ENCODE measurements at places on chromosomes 2 and 18.
A peak's percentile ranks its signal among the peaks of the same experiment; 100 is the strongest.

DNA sequence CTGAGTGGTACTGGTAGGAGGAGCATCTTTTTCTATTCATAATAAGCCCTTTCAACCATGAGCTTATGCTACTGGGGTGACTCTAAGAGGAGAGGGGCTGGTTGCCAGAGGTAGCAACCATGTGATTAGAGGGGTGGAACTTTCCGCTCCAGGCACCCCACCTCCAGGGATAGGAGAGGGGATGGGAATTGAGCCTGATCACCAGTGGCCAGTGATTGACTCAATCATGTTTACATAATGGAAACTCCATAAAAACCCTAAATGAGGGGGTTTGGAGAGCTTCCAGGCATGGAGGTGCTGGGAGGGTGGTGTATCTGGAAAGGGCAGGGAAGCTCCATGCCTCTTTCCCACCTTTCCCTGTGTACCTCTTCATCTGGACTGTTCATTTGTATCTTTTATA lies 46.6 kb upstream of the RHOB start:
- no peak for DNase-seq

DNA sequence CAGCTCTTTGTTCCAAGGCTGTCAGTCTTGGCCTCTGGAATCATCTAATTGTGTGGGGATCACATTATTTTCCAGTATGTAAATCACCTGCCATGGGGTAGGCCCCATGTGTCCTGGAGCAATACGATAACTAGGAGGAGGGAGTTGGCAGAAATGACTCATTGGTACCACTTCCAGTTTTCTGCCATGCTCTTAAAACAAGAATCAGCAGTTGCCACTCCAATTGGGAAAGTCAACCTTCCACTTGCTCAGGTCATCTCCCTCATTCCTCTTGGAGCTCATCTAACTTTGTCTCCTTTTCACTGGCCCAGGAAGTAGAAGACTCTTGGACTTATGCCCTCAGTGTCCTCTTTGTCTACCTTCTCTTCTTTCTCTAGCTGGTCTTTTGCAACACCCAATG lies 487.0 kb downstream of the SLC4A3 start:
- DNase-seq: no peak

DNA sequence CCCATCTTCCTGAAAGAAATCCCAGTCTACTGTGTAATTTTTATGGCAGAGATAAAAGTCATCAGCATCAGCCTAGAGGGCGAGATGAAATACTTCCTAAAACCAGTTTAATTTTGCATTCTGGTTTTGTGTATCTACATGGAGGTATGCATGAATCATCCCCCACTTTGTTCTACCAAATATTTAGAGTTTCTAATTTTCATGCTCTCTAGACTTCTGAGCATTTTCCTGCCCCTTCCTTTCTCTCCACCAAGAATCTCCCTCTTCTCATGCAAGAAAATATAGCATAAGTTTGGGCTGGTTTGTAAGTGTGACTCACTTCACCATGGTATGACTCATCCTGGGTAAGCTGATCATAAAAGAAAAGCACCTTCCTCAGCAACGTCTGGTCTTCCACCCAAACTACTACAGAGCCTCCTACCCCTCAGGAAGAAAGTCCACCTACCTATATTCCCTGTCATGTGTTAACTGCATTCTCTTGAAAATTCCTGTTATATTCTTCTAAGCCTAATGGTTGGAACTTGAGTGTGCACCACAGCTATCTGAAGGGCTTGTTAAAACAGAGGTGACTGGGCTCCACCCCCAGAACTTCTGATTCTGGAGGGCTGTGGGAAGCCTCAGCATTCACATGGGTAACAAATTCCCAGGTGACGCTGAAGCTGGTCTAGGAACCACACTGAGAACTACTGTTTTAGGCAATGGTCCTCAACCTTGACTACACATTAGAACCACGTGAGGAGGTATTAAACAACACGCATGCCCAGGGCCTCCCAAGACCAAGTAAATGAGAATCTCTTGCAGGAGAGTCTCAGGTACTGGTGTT lies 37.4 kb upstream of the RAPGEF4 start:
- no peak for DNase-seq

- DNase-seq: no peak
These were observed 6.5 kb upstream of the KCNF1 start for GRCh38 chr2:10905006-10905861.

DNA sequence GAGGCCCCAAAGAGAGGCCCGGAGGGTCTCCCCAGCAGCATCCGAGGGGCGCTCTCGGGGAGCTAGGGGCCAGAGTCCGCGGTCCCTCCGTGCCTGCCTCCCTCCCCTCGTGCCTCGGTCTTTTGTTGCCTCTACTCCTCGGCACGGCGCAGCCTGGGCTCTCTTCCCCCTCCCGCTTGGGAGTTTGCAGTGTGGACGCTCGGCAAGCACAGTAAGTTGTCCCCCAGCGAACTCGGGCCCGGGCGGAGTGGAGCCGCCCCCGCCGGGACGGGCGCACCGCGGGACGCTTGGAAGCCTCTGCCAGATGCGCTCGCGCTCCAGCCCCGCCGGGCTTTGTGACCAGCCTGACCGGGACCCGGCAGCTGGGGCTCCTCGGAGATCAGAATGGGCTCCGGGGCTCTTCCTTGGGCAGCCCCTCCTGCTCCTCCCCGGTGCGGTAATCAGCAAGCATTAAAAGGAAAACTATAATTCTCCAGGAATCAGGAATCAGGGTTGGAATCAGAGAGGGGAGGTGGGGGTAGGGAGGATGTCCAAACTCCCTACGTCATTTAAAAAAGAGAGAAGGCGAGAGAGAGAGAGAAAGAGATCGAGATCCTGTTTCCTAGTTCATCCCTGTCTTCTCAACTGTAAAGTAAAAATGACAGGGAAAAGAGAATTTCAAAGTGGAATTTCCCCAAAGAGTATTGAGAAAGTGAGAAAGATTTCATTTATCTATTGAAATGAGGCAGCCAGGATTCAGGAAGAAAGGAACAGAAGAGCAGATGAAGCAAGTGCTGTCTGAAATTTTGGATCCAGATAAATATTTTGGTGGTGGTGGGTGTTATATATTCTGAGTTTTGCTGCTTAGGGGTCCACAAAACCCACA lies 786 bp upstream of the TMEM200C start:
- DNase-seq: peak; percentile 25

- DNase-seq: no peak
These were observed 25.2 kb downstream of the FHOD3 start for GRCh38 chr18:36322734-36323133.

- DNase-seq: no peak
These were observed 381.8 kb upstream of the CRIM1 start for GRCh38 chr2:35973737-35974132.

DNA sequence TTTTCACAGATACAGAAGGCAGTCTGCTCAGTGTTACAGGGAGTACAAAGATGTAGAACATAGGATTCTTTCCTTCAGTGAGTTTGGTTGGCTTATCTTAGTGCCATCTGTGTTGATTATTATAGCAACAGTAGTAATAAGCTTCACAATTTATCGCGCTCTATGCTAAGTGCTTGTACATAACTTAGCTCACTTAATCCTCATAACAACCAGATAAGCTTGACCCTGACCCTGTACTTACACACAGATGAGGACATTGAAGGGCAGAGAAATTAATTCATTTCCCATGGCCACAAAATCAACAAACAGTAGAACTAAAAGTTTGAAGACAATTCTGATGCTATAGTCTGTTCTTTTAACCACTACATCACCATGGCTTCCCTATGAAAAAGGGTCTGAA lies 121.8 kb downstream of the SPHKAP start:
- DNase-seq: no peak

DNA sequence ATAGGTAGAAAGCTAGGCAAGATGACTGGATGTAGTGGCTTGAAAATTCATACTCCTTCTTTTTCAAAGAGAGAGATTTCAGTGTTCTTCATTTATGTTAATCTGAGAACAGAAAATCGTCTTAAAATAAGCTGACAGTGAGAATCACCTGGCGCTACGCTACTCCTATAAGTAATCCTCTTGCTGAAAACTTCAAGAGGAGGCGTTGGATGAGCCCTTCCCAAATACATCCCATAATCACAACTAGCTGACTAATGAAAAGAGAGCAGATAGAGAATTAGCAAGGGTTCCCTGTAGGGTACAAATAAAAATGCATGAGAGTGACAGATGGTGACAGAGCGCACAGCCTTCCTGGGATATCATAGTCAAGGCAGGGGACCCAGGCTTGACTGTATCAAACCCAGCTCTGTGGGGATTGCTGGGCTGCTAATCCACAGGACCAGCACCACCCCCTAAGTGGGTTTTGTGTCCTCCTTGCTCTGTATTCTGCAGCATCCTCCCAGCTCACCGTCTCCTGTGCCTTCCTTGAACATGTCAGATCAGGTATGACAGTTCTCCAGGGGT lies 280.2 kb downstream of the SP3 start:
- no peak for DNase-seq

DNA sequence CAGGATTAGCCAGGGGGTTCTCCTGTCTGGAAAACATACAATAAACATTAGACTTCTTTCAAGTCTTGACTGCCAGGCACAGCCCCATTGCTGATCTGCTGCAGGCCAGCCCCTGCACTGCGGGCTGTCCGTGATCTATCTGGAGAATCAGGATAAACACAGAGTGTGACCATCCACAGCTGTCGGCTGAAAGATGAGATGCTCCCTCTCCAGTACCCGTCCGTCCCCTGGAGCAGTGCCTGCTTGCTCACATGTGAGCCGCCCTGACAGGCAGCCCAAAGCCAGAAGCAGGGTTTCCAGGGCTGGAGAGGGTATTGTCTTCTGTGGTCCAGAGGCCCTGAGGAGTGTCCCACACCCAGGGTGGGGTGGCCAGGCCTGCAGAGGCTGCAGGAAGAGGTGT lies 46.1 kb upstream of the FOSL2 start:
- peak; percentile 21 for DNase-seq

DNA sequence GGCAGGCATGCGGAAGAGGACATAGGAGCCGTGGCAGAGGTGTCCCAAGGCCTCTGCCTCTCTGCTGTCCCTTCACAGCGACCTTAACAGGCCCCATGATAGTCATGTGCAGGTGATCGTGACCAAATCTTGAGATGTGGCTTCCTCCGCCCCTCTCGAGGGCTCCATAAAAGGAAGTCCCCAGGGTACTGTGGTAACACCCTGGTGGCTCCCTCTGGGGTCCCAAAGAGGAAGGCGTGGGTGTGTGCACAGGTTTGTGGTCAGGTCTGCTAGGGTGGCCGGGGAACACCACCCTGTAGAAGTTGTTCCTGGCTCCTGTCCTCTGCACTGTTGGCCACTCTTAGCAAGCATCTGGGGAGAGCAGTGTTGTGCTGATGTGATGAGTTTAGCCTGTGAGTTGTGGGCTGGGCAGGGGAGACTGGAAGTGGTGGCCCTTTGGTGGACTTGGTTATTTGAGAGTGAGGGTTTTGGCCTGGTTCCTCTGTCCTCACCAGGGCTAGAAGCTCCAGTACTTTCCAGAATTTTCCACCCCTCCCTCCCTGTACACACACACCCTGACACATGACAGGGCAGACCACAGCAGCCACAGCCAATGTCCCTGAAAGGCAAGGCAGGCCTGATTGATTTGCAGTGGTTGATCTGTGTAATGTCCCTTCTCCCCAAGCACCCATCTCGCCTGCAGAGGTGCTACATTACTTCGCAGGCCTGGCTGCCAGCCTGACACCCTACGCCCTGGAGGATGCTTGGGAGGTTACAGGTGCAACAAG lies 68.9 kb upstream of the BOD1L2 start:
- DNase-seq: peak; percentile 63

GRCh38 chr2:234031207-234031606 lies 19.3 kb upstream of the SPP2 start:
- no peak for DNase-seq

DNA sequence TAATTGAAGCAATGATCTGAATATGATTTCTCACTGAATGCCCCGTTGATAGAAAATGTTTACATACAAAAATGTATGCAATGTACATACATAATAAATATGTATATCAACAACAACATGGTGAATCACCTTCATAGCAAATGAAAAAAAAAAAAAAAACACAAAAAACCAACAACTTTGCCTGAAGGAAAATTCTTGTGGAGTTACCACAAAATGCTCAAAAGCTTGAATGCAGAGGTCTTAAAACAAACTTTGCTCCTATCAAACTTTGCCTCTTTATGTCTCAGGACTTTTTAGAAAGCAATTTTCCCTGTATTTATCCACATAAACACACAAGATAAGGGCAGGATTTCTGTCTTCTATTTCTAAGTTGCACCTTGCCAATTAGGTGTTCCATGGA lies 92.9 kb upstream of the SIX2 start:
- no peak for DNase-seq

DNA sequence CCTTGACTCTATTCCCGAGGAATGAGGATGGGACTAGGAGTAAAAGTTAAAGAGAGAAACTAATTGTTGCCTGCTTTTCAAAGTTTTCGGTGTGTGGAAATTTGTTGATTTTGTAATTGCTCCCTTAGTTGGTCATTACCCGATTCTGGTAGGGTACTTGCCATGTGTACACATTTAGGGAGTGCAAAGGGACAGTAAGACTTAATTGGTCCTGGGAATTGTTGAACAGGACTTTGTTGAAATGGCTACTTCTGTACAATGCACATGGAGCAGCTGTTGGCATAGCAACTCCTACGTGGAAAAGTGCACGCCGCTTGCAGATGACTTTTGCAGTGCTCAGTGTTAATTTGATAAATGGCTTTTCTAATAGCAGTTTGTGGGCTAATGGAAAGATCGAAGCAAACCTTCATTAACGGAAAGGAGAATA lies 22.9 kb downstream of the EPAS1 start:
- DNase-seq: no peak

- no peak for DNase-seq
These were observed 123.8 kb downstream of the NCKAP5 start for GRCh38 chr2:133444465-133444864.

GRCh38 chr18:36499938-36500337 lies 202.4 kb downstream of the FHOD3 start:
- DNase-seq: no peak

GRCh38 chr2:44778221-44778654 lies 163.3 kb upstream of the SIX3 start:
- no peak for DNase-seq

DNA sequence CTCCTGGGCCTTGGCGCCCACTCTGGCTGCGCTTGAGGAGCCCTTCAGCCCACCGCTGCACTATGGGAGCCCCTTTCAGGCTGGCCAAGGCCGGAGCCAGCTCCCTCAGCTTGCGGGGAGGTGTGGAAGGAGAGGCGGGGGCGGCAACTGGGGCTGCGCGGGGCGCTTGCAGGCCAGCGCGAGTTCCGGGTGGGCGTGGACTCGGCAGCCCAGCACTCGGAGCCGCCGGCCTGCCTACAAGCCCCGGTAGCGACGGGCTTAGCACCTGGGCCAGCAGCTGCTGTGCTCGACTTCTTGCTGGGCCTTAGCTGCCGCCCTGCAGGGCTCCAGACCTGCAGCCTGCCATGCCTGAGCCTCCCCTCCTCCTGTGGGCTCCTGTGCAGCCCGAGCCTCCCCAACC lies 141.5 kb upstream of the SLC39A10 start:
- DNase-seq: no peak

- no peak for DNase-seq
These were observed 153.7 kb downstream of the TGIF1 start for GRCh38 chr18:3603421-3604234.

GRCh38 chr2:60515721-60516226 lies 37.7 kb downstream of the BCL11A start:
- no peak for DNase-seq

DNA sequence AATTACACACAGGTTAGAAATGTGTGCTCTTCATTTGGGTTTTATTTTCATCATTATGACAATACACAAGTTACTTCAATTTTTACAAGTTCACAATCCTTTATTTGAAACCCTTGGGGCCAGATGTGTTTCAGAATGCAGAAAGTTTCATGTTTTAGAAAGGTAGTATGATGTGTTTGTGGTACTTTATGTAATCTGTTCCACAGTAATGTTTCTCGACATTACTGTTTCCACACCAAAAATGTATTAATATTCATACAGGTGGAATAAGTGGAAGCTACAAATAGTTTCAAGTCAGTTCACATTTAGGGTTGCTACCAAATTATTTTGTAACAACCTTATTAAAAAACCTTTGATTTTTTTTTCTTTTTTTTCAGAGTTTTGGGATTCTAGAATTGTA lies 10.4 kb downstream of the UBE2E3 start:
- no peak for DNase-seq
